COR-L47 (cell line): ENCODE measurements at places on chromosomes 13 and 19.

- no peak for DNase-seq
Observed at GRCh38 chr13:31352467-31352866, 152.7 kb downstream of the B3GLCT start.

- no peak for DNase-seq
Observed at GRCh38 chr13:80751854-80752253, 410.9 kb upstream of the SPRY2 start.

DNA sequence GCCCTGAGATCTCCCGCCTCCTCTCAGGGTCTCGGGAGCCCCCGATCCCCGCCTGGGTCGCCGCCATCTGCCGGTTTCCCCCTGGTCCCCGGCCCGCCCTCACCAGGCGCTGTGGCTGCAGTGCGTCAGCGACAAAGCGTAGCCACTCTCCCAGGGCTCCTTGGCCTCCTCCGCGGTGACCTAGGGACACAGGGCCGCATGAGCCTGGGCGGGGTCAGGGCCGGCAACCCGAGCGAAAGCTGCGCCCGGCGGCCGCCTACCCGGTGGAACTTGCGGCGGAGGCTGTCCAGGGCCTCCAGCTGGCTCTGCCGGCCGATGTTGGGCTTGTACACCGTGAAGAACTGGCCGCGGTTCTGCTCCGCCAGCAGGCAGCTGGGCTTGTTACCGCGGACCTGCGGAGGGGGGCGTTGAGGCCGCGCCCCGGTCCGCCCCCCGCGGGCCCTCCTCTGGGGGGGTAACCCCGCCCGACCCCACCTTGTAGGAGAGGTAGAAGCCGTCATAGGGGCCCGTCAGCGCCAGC is 5.3 kb downstream of the GPX4 start:
- no peak for DNase-seq

DNA sequence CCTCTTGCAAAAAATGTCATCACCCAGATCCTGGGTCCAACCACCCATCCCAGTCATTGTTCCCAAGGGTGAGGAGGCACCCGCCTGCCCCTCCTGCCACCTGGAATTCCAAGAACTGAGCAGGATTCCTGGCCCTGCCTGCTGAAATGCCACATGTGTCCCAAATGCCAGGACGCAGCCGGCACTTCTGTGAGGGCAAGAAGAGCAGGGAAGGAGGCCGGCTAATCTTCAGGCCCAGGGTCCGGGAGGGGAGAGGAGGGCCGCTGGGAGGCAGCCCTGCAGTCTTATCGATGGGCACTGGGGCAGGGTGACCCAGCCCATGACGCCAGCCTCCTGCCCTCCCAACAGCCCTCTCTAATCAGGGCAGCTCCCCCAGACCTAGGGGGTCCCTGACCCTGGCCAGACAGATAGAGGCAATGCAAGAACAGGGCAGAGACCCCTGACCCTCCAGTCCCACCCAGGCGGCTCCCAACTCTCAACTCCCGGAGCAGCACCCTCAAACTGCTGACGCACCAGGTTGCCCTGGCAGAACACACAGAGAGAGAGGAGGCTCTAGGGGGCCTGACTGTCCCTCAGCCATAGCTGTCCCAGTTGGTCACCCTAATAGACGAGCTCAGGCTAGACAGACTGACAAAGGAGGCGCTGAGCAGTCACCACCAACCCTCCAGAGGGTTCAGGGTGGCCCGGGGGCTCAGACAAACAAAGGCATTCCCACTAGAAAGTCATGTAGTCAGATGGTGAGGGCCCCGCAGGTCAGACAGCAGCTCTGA is 1.5 kb downstream of the MFSD12 start:
- no peak for DNase-seq

- DNase-seq = no peak
Observed at GRCh38 chr13:47835470-47836228, 165.4 kb downstream of the SUCLA2 start.

- no peak for DNase-seq
Observed at GRCh38 chr19:13181747-13182388, 31.7 kb downstream of the IER2 start.

DNA sequence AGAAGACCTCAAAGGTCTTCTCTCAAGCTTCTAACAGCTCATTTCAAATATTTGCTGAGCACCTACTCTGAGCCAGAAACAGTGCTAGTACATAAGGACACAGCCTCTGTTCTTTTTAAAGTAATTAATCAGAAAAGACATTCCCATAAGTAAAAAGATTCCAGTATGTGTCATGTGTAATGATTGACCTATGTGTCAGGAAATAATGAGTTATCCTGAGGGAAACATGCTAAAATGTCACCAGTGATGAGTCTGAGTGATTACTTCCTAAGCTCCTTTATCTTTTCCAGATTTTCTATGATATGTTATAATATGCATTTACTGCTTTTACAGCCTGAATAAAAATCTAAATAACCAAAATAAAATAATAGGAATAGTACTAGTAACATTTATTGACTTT is 107.6 kb downstream of the SLC25A15 start:
- no peak for DNase-seq

GRCh38 chr13:42495255-42495654 is 78.7 kb upstream of the TNFSF11 start:
- DNase-seq = no peak

DNA sequence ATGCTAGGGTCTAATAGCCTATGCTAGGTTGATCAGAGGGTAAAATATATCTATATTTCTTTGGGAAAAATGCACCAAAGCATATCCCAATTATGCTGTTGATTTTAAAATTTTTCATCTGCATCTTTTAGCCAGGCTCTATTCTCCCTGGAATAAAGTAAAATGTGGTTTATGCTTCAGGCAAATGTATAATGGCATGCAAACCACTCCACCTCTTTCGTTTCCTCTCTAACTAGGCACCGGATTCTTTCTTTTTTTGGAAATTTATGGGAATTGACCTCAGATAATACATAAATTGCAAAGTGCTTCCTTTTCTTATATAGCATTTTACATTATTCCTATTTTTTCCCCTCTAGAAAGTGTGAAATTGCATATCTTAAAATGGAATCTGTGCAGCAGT is 386.5 kb downstream of the OLFM4 start:
- no peak for DNase-seq

DNA sequence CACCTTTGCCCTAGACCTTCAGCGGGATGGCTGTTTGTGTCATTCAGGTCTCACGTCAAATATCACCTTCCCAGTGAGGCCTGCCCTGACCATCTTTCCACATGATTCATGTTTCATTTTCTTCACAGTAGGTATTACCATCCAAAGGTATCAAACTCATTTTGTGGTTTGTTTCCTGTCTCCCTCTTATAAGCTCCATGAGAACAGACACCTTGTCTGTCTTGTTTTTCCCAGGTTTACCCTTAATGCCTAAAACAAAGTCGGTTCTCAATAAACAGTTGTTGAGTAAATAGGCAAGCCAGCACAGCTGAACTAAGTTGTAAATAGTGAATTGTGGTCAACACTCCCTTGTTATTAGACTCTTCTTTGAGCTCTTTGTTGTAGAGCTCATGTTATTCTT is 122.6 kb upstream of the GJB6 start:
- DNase-seq = no peak

DNA sequence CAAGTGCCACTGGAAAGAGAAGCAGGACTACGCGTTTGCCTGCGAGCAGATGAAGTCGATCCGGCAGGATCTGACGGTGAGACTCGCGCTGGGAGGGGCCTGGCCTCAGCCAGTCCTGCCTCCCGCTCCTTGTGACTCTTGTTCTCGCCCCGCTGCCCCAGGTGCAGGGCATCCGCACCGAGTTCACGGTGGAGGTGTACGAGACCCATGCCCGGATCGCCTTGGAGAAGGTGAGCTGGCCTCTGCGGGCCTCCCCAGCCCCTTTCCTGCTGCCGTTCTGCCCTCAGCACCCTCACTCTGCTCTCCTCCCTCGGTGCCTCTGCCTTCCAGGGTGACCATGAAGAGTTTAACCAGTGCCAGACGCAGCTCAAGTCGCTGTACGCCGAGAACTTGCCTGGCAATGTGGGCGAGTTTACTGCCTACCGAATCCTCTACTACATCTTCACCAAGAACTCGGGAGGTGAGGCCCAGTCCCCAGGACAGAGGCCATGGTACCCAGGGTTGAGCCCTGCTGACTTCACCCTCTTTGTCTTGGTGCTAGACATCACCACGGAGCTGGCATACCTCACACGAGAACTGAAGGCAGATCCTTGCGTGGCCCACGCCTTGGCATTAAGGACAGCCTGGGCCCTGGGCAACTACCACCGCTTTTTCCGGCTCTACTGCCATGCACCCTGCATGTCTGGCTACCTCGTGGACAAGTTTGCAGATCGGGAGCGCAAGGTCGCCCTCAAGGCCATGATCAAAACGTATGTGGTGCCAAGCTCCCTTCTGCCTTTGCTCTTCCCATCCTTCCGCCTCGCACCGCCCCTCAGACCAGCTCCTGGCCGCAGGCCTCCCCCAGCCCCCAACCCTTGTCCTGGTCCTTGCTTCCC is 5.6 kb downstream of the LENG9 start:
- DNase-seq = no peak

- DNase-seq = no peak
Observed at GRCh38 chr13:27621116-27621365, 651 bp upstream of the POLR1D start.

GRCh38 chr19:18948976-18949356 is 7.9 kb upstream of the HOMER3 start:
- no peak for DNase-seq

GRCh38 chr19:1754018-1754635 is 821 bp downstream of the ONECUT3 start:
- no peak for DNase-seq

DNA sequence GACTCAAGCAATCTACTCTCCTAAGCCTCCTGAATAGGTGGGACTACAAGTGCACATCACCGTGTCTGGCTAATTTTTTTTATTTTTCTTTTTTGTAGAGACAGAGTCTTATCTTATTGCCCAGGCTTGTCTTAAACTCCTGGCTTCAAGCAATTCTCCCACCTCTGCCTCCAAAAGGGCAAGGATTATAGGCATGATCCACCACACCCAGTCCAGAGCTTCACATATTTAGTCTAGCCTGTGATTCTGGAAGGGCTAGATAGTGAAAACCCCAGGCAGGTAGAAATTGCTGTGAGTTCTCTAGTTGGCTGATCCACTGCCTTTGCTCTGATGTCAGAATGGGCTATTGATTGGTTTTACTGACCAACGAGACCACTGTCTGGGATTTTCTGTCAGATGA is 854.6 kb upstream of the MIR17HG start:
- no peak for DNase-seq

DNA sequence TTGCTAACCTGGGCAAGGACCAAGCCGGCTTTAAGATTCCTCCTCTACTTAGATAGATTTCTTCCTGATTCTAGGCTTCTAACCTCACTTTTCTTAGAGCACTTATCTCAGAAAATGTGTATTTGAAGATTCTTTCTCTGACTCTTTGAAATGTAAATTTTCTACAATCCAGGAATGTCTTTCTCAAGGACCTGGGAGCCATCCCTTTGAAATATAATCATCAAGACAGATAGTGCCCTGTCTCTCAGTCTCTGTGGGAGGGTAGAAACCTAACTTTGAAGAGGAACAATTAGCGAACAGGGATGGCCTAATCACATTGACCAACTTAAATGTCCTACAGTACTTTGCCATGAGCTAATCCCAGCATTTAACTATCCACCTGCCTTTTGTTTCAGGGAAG is 1646.0 kb downstream of the PCDH9 start:
- DNase-seq = no peak

DNA sequence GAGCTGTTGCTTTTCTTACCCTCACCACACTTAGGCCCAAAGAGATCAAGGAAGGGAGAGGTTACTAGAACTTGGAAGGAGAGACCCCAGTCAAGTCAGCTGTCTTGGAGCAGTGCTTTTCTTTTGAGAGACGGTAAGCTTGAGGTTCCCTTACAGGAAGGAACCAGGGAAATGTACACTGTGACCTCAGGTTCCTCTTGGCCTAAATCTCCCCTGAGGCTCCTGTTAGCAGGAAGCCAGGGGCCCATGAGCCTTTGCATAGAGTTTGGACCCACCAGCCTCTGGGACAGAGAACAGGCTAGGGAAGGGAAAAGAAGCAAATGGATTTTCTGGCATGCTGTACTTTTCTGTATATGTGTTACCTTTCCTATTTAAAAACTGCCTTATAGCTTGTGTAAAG is 5.9 kb upstream of the GPR18 start:
- DNase-seq = no peak

DNA sequence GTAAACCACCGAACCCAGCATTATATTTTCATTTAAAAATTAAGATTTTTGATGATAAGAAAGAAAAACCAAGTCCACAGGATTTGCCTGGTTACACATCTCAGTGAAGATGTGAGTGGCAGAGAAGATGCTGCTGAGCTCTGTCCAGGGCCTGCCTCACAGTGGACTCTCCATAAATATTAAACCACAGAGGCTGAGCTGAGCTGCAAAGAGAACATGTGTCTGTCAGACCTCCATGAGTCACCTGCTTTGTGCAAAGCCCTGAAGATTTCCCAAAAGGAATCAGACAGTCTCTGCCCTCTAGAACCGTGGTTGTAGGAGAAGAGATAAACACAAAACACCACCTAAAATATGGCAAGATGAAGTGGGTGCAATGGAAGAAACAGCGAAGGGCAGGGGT is 127.2 kb upstream of the TSC22D1 start:
- no peak for DNase-seq

DNA sequence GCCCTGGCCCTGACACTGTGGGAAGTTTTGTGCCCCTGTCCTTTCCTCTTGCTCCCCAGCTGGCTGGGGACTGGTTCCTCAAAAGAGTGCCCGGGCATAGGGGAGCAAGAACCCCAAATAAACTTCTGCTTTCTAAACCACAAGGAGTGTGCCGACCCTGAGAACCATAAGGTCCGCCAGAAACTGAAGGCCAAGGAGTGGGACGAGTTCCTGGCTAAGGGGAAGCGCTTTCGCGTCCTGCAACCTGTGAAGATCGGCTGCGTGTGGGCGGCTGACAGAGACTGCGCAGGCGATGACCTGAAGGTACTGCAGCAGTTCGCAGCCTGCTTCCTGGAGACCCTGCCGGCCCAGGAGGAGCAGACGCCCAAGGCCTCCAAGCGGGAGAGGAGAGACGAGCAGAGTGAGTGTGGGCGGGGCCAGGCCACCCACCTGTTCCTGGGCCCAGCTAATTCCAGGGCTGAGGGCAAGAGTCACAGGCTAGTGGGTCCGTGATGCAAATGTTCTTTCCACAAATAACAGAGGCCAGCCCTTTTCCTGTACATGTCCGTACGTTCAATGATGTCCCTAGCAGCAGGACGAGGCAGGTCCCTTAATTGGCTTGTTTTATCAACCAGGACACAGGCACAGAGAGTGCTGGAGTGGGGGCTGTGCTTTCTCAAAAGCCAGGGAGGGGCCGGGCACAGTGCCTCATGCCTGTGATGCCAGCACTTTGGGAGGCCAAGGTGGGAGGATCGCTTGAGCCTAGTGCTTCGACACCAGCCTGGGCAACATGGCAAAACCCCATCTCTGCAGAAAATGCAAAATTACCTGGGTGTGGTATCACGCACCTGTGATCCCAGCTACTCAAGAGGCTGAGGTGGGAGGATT is 25.6 kb downstream of the UBXN6 start:
- DNase-seq = no peak

DNA sequence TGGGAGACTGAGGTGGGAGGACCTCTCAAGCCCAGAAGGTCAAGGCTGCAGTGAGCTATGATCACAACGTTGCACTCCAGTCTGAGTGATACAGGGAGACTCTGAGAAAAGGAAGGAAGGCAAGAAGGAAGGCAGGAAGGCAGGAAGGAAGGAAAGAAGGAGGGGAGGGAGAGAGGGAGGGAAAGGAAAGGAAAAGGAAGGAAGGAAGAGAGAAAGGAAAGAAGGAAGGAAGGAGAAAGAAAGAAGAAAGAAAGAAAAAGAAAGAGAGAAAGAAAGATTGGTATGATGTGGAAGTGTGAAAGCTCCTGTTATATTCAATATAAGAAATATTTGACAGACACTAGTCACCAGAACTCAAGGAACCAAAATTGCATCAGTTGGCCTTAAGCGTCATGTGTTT is 32.5 kb upstream of the CEBPG start:
- DNase-seq = no peak

- DNase-seq = no peak
Observed at GRCh38 chr13:29081036-29081435, 260.9 kb downstream of the MTUS2 start.
